ENCODE measurements at places on chromosomes 5 and 9.

DNA sequence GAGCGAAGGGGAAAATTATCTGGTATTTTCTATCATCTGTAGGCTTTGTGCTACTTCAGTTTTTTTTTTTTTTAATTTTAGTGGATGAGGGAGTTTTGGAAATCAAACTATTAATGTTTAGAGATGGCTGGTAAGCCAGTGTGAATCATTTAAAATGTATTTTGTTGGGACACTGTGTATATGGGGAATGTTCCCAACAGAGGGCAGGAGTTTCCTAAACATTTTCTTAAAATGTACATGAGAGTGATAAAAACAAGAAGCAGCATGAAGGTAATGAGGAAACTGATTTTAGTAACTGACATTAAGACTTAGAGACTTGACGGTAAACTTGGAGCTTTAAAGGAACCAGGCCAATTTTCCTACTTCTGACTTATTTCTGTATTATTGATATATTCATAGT, 68.2 kb upstream of the ITGA2 start:
- DNase-seq = no peak

GRCh38 chr9:71630377-71630995, 137.8 kb downstream of the CEMIP2 start:
- no peak for DNase-seq

DNA sequence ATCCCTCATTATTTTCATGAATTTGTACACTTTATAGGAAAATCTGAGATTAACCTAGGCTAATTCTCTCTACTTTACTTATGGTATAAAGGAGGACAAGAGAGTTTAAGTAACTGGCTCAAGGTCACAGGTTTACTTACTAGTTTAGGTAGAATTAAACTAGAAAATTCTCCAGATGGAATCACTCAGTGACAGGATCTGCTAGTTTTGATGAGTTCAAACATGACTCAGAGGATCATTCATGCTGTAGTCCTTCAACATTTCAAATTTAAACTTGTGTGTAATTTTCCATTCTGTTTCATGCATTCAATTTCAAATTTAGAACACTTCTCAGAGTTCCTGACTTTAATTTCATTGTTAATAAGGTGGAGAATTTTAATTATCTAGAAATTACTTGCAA, 485.7 kb upstream of the TUSC1 start:
- no peak for DNase-seq

DNA sequence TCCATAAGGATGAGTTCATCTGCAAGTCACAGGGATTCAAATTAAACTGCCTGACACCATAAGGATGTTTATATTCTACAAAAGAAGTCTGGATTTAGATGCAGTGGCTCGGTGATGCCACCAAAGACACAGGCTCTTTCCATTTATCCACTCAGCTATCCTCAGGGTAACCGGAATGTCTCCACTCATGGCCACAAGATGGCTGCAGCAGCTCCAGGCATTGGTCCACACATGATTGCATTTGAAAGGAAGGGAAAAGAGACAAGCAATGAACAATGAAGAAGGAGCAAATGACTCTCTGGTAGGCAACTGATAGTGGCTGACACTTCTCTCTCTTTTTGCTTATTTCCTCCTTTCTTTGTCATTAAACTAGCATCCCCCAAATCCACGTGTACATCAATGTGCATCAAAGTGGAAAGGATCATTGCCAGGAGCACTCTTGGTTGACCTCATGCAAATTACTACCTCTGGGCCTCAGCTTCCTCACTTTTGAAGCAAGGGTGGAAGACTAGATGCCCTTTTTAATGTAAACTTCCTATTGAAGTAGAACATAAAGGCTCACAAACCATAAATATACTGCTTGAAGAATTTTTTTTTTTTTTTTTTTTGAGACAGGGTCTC, 7.2 kb upstream of the SNX30 start:
- no peak for DNase-seq

- no peak for DNase-seq
Measured at GRCh38 chr5:125370461-125371205, 624.2 kb upstream of the ZNF608 start.

GRCh38 chr5:7852542-7852941, 1.6 kb upstream of the CFAP90 start:
- no peak for DNase-seq

- no peak for DNase-seq
Measured at GRCh38 chr5:163565492-163565891, 60.1 kb downstream of the MAT2B start.

Measured in NCI-H510A (cell line).